NCI-H510A treated with DMSO at 0.1 percent for 48 hours (cell line): ENCODE measurements at places on chromosomes 3 and 15.

GRCh38 chr3:52781741-52782140 lies 4.3 kb downstream of the ITIH1 start:
- DNase-seq = no peak

DNA sequence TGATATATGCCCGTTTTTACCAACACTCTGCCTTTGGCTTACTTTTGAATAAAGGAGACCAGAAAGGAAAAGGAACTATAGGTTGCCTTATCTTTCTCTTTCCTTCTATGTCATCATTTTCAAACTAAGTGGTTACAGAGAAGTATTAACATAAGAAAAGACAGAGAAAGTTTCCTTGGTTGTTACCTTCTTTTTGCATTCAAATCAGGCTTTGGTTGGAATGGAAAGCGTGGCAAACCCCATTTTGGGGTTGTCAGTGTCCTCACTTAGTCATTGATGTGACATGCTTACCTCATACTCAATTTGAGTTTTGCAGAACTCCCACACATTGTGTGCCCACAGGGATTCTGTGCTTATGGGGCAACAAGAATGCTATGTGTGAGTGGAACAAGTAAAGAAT lies 3.7 kb upstream of the THRB start:
- DNase-seq = no peak

DNA sequence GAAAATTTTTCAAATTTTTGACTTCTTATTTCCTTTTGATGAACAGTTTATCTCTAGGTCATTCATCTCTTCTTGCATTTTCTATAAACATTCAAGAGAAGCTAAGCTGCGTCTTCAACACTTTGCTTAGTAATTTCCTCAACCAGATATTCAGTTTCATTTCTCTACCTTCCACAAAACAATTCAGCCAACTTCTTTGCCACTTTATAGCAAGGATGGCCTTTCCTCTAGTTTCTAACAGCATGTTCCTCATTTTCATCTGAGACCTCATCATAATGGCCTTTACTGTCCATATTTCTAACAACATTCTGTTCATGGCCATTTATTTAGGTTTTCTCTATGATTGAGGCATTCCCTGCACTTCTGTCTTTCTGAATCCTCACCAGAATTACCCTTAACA lies 90.0 kb downstream of the ARIH1 start:
- DNase-seq = no peak

GRCh38 chr3:132014105-132014504 lies 20.7 kb downstream of the CPNE4 start:
- DNase-seq = no peak

- no peak for DNase-seq
These were observed 312.1 kb downstream of the TAFA4 start for GRCh38 chr3:68620211-68620610.

DNA sequence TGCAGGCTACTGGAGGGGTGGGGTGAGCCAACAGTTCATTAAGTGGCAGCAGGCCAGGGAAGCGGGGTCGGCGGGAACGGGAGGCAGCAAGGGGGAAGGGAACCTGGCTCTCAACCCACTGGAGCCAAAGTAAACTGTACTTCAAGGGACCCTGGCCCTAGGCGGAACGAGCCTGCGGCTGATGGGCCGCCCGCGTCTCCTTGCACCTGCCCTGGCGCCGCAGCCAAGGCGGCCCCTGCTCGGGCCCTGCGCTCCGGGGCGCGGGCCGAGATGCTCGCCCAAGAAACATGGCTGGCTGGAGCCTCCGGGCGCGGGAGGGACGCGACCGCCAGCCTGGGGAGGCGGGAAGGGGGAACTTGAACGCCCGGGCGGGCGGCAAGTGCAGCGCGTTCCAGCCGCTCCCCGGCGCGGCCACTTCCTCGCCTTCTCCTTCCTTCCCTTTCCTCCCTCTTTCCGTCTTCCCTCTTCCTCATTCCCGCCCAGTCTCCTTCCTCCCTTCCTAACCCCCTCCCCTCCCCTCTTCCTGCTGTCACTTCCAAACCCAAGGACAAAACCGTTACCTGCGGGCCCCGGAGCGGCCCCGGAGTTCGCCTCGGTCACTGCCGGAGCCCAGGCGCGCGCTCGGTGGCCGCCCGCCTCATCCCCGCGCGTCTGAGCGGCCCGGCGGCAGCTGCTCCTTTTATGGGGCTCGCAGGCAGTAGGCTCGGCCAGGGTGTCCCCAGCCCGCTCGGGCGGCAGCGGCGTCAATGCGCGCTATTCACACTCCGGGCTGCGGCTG lies 489.7 kb downstream of the MAGI1 start:
- DNase-seq = no peak

DNA sequence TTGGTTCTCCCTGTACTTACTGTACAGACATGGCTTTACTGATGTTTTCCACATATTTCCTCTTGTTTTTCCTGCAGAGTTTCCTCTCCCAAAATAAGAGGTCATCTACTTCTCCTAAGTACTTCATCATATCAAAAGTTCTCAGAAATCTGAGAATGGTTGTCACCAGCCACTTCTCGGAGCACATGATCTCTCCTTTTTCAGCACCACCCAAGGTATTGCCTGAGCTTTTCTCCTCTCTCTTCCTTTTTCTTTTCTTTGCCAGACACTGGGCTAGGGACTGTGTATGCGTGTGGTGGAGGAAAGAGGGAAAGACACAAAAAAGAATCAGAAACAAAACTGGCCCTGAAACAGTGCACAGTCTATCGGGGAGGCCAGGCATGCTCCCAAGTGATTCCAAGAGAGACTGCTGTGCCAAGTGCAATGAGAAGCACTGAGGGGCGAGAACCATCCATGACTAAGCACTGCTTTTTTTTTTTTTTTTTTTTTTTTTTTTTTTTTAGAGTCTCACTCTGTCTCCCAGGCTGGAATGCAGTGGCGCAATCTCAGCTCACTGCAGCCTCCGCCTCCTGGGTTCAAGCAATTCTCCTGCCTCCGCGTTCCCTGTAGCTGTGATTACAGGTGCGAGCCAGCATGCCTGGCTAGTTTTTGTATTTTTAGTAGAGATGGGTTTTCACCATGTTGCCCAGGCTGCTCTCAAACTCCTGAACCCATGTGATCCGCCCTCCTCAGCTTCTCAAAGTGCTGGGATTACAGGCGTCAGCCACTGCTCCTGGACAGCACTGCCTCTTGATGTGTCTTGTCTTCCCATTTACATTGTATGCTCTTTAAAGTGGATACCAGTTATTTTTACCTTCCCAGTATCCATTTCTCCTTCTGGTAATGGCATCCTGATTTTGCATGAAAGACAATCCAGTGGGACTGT lies 194.0 kb upstream of the FEZF2 start:
- no peak for DNase-seq

DNA sequence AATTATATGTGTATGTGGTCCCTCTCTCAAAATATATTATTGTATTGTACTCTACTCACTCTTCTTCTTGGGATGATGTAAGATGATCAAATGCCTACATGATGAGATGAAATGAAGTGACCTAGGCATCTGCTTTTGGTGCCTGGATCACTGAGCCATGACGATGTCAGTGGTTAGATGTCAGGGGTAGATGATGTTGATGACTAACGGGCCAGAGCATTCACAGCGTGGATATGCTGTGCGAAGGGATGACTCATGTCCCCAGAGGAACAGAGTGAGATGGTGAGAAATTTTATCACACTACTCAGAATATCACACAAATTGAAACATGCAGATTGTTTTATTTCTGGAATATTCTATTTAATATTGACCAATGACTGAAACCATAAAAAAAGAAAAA lies 233.9 kb upstream of the CADM2 start:
- DNase-seq = no peak

DNA sequence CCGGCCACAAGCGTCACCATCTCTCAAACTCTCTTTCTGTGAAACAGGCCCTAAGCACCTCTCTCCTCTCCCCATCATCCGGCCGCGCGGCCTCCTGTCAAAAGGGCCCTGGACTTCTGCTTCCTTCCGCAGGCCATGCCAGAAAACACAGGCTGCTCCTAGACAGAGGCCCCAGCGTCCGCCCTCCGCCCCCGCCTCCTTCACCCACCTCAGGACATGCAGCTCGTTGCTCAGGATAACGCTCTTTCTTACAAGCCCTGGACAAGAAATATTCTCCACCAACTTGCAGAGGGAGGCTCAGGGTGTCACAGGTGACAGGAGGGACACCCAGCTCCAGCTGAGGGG lies 212.0 kb downstream of the XXYLT1 start:
- no peak for DNase-seq

- no peak for DNase-seq
These were observed 186.8 kb downstream of the CHST2 start for GRCh38 chr3:143306407-143306806.

- DNase-seq = no peak
These were observed 428.3 kb downstream of the GABRG3 start for GRCh38 chr15:27399241-27399640.

- DNase-seq = no peak
These were observed 223.0 kb downstream of the NSUN3 start for GRCh38 chr3:94285872-94286271.

DNA sequence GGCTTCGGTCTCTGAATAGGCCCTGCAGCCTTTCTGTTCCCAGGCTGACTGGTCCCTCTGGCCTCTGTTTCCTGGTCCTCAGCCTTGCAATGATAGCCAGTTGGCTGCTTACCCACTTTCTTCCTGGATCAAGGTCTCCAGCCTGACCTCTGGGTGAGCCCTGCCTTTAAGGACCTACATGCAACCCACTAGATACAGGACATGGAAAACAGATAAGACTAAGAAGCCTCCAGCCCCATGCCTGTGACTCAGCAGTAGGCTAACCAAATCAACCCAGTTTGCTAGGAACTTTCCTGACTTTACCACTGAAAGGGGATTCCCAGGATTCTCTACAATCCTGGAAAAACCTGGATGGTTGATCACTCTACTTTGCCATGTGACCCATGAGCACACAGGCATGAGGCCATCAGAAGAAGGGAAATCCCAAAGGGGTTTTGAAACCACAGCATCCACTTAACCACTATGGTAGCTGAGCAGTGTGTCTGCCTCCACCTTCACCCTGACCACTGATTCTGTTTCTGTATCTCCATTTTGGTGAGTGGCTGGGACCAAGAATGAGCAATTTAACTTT lies 188.1 kb downstream of the CHST2 start:
- no peak for DNase-seq

DNA sequence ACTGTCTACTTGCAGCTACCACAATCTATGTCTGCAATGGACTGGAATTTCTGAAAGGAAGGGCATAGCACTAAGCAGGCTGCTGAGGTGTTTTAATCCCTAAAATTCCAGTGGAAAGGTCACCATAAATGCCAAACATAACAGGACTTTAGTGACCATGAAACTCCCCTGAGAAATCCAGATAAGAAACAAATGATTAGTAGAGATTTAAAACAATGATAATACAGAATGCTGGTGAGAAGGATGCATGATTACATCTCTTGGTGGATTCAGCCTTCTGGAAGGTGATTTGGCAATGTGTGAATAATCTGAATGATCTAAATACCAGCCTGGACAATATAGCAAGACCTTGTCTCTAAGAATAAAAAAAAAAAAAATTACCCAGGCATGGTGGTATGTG lies 475.0 kb upstream of the CBLB start:
- DNase-seq = no peak

- no peak for DNase-seq
These were observed 49.1 kb downstream of the NR1I2 start for GRCh38 chr3:119831022-119831421.

DNA sequence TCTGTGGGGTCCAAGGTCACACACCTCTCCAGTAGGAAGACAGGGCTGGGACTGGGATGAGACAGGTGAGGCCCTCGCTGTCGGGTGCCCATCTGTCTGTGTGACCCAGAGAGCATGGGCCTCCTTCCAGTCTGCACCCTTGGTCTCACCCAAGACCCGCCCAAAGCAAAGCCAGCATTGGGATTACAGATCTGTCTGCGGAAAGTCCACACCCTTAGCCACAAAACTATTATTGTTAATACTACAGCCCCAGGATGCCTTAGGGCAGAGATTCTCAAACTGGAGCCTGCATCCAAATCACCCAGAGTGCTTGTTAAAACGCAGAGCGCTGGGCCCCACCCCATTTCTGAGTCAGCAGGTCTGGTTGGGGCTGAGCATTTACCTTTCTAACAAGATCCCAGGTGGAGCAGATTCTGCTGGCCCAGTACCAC lies 58.5 kb upstream of the ZNF148 start:
- DNase-seq = no peak

GRCh38 chr3:150757768-150758167 lies 5.2 kb downstream of the SIAH2 start:
- DNase-seq = no peak

GRCh38 chr3:159126261-159127020 lies 324.6 kb downstream of the MFSD1 start:
- no peak for DNase-seq

DNA sequence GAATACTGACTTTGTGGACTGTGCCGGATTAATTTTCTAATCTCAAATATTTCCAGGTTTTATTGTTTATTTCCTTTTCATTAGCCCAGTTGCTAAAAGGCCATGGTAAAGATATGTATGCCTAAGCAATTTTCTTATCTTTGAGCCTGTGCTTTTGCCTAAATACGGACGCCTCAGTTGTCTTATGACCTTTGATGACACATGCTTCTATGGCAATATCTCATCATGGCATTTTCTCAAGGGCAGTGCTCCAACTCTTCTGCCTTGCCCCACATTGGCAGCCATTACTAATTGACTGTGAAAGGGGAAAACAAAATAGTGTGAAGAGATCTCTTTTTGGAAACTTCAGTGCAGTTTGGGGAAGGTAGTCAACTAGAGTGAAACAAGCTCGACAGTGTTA lies 809.6 kb upstream of the NR2F2 start:
- no peak for DNase-seq

DNA sequence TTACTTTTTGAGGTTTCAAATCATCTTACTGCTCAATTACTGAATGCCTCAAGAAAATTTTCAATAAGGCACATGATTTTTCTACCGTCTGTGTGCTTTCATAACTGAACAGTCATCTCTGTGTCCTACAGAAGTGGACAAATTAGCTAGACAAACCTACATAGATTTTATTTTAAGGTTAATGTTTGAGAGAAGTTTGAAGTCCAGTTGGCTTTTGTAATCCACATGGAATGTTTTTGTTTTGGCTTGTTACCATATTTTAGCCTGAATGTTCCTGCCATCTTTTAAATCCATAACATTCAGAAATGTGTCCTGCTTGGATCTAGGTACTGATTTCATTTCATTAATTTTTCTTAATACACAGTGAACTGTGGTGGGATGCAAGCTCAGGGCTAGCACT lies 730.1 kb downstream of the IGSF11 start:
- no peak for DNase-seq

GRCh38 chr3:25281732-25282126 lies 146.3 kb upstream of the RARB start:
- no peak for DNase-seq

DNA sequence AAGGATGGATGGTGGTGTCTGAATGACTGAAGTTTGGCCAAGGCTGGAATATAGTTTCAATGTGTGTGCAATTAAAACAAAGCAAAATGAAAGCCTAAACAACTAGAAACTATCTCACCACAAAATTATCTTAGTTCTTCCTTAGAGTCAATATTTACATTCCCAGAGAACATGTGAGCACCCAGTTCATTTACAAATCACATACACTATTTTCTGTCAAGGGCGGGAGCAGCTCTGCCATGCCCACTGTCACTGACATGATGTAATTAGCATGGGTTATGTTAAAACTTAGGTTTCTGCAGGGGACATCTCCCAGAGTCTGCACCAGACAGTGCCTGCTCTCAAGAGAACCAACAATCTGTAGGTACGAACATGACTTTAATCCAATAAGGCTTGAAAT lies 65.0 kb downstream of the PDZRN3 start:
- DNase-seq = no peak

GRCh38 chr3:138940446-138940845 lies 6.5 kb downstream of the FOXL2 start:
- DNase-seq = no peak
